ENCODE measurements at places on chromosomes 11 and 22.

- no peak for DNase-seq
These were observed 12.4 kb downstream of the CYB561A3 start for GRCh38 chr11:61349189-61349751.

GRCh38 chr11:119121811-119122124, 388 bp downstream of the HINFP start:
- DNase-seq = no peak

GRCh38 chr11:135006800-135007199, 594.8 kb upstream of the B3GAT1 start:
- DNase-seq = no peak

GRCh38 chr11:28461846-28462245, 353.7 kb downstream of the METTL15 start:
- DNase-seq = no peak

DNA sequence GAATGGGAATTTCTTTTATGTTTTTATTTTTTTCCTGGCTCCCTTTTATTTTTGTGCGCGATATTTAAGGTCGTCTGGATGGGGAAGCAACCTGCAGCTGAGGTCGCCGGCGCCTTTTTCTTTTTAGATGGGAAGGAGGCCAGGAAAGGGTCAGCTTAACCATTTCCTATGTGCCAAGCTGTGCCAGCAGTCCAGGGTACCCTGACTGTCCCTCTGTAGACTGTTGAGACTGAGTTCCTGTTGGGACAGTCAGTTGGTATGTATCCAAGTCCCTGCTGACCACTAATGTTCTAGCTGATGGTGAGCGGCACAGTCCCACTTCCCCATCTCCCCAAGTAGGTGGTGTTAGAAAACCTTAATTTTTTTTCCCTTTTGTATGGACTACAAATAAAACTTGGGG, 10.5 kb downstream of the RBM14 start:
- DNase-seq = no peak

- no peak for DNase-seq
These were observed 6.7 kb downstream of the JOSD1 start for GRCh38 chr22:38694049-38694448.

- no peak for DNase-seq
These were observed 69.1 kb upstream of the PPARA start for GRCh38 chr22:46081036-46081830.

GRCh38 chr22:31122196-31122531, 602 bp upstream of the INPP5J start:
- no peak for DNase-seq

DNA sequence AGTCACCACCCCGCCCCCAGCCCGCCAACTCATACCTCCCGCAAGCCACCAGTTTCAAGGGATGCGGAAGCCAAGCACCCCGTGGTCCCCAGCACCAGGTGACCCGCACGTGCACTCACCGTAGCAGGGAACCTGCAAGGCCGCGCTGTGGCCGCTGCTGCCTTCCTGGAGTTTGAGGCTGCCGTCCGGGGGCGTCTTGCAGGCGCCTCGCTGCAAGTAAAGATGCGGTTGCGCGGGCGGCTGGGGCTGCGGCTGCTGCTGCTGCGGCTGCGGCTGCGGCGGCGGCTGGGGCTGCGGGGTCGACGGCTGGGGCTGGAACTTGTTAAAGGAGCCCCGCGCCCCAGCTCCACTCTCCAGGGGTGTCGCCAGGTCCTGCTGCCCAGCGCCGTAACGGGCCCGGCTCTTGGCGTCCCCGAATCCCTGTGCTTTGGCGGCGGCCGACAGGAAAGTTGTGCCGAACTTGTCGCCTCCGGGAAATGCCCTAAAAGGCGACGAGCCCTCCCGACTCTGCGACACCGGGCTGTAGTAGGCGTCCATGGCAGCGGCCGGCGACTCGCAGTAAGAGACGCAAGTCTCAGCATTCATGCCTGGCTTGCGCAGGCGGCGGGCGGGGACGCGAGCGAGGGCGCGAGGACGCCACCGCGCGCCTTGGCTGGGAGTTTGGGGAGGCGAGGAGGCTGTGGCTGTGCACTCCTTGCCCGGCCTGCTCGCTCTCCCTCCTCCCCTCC, at the start of gene ALX4:
ALX4 (minus strand) TSS at position 662 of the 728 bp plus-strand sequence; CDS start at position 585, 77 bp downstream.
- no peak for DNase-seq

GRCh38 chr22:50708996-50709395, 29.0 kb upstream of the ACR start:
- no peak for DNase-seq

- no peak for DNase-seq
These were observed 50.9 kb downstream of the APIP start for GRCh38 chr11:34865261-34865660.

DNA sequence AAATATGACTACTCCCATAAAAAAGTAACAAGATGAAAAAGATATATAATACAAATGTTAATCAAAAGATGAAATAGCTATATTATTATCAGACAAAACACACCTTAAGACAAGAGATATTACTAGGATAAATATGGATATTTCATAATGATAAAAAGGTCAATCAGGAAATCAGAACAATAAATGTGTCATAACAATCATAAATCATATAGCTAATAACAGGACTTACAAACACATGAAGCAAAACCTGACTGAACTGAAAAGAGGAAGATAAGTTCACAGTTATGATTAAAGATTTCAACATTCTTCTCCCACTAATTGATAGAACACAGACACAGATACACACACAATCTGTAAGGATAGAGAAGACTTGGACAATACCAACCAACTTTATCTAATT, 47.2 kb downstream of the EIF3M start:
- DNase-seq = no peak

DNA sequence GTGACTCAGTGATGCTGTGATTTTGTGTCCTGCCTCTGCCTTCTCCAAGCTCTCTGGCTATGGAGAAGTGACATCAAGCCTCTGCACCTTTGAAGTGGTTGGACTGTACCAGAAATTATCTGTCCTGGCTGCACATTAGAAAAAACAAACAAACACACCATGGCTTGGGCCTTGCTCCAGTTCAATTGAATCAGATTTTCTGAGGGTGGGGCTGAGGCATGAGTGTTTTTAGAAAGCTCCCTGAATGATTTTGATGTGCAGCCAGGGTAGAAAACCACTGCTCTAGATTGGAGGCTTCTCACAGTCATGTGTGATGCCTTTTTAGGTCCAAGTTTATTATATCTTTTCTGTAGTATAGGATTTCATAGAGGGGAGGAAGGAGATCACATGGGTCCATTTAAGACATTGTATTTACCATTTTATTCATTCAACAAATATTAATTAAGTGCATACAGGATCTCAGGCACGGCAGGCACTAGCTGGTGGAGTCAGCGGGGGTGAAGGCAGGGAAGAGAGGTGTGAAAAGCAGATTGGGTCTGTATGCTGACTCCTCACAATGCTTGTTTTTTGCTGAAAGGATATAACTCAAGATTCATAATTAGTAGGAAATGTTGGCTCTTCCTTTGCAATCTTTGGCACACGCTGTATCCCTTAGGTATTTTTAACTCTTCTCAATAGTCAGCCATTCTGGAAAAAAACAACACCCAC, 7.1 kb upstream of the VSTM5 start:
- no peak for DNase-seq

- no peak for DNase-seq
These were observed 27.4 kb upstream of the CBX7 start for GRCh38 chr22:39179841-39180335.

- DNase-seq = no peak
These were observed 1.2 kb upstream of the FCHSD2 start for GRCh38 chr11:73143126-73143838.

DNA sequence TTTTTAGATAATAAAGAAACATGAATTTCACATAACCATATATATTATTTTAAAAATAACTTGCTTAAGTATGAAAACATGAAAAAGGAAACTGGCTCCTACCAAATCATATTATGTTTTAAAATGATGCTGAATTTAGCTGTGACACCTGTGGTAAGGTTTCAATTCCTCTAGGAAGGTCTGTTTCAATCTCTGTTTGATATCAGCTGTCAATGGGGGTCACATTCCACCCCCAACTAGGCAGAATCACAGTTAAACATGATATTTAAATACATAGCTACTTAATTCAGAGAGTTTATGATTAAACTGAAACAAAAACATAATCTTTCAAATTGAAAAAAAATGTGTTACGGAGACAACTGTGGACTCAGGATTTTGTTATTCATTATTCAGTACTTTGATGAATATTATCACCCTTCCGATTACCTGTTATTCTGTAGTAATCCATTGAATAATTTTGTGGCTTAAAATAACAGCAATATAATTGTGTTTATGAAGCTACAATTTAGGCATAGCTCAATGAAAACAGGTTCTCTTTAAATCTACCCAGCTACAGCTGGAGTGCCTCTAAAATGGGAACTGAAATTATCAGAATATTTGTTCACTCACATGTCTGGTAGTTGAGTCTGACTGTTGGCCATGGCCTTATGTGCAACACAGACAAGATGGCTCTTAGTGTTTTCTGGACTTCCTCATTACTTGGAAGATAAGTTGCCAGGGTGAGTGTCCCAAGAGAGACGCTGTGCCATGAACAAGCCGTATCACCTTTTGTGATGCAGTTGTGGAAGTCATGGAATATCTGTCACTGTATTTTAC, 244.6 kb upstream of the ANO3 start:
- DNase-seq = no peak

- DNase-seq = no peak
These were observed 196.4 kb downstream of the LARGE1 start for GRCh38 chr22:33723915-33724314.

GRCh38 chr11:68682531-68682961, 1.8 kb upstream of the GAL start:
- no peak for DNase-seq

- DNase-seq = no peak
These were observed 81.9 kb upstream of the WNT7B start for GRCh38 chr22:46058591-46059519.

DNA sequence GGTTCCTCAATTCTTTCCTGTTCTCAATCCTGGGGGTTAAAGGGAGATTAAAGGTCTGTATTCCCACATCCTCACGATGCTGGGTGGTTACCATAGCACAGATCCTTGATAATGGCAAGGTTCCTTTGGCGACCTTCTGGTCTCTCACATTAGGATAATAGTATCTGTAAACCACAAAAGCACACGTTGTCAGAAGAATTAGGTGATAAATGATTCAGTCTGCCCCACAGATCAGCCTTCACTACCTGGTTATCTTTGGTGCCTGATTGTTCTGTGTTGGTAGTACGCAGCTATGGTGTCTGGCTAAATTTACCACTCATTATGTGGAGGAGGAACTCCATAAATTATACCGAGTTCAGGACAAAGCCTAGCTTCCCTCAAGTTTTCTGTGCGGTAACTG, 78.4 kb downstream of the C2CD3 start:
- no peak for DNase-seq

DNA sequence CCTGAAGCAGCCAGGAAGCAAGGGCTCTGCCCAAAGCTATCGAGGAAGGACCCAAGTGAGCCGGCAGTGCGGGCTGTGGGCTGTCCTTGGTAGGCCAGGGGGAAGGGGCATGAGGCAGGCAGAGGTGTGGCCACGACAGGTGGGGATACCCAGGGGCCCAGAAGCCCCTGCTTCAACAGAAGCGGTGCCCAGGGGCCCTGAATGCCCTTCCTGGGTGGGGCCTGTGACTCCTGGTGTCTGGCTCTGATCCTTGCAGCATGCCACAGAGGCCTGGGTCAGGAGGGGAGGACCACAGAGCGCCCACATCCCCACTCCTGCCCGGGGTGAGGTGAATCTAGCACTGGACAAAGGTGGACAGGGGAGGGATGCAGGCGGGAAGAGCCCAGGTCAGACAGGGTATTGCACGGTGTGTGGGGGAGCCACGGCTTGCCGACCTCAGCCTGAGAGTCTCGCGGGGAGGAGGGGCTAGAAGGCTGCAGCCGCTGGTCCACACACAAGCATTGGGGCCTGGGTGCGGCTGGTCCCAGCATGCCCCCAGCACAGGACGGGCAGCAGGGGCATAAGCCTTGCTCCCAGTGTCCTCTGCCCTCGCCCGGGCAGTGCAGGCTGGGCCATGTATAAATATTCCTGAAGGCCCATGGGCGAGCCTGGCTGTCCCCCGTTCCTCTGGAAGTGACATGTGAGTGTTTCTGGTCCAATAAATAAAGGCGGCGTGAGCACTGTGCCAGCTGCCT, 19.0 kb downstream of the MAFF start:
- no peak for DNase-seq

- no peak for DNase-seq
These were observed 408.6 kb downstream of the JRKL start for GRCh38 chr11:96798445-96798844.

GRCh38 chr11:61696602-61697001, 16.4 kb downstream of the DAGLA start:
- no peak for DNase-seq

GRCh38 chr22:47987885-47988515, 1225.5 kb downstream of the TBC1D22A start:
- DNase-seq = no peak

DNA sequence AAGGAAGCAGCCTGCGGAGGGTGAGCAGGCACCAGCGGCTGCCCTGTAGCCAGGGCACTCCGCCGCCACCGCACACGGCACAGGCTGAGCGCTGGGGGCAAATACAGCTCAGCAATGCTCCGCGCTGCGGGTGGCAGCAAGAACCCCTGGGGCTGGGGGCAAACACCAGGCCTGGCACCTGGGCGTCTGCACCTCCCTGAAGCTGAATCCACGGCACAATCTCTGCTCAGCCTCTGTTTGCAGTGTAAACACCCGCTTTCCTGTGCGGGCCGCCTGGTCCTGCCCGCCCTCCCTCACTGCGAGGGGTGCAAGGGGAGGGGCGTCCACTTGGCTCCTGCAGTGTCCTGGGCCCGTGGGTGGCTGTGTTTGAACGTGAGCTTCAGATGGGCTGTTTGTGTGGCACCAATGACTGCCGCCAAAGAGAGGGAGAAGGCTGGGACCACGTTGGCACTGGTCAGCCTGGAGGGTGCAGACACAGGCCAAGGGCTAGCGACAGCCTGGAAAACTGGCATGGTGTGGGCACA, 14.8 kb upstream of the MPPED1 start:
- DNase-seq = no peak

All from activated CD8-positive, alpha-beta memory T cell treated with anti-CD3 and anti-CD28 coated beads for 48 hours (primary cell).